ENCODE measurements at places on chromosomes 3 and 15. TPM values are rescaled to one million over a fixed set of nuclear protein-coding genes. Genes with fewer than 3 reads are reported as not detected.

AADAC gene
- not detected for total RNA-seq

TM4SF1 gene
- total RNA-seq, result not detected

SNAPC5 gene
- 26.2 TPM for total RNA-seq

ACP3 gene
- total RNA-seq, result not detected

XYLB gene
- 2.1 TPM for total RNA-seq

CXCR6 gene
- total RNA-seq, result not detected

GPR149 gene
- total RNA-seq, result not detected

EFCAB12 gene
- total RNA-seq, result 0.13 TPM

TRIM71 gene
- 106 TPM for total RNA-seq

TGM5 gene
- not detected for total RNA-seq

C3orf80 gene
- not detected for total RNA-seq

GABRA5 gene
- total RNA-seq, result 4.4 TPM

DLG1 gene
- total RNA-seq, result 108 TPM

TMEM207 gene
- total RNA-seq, result not detected

CLRN1 gene
- total RNA-seq, result not detected

SEMA3G gene
- total RNA-seq, result 3.4 TPM

CHRD gene
- 6.8 TPM for total RNA-seq

CTXN2 gene
- 0.60 TPM for total RNA-seq

THRB gene
- 1.1 TPM for total RNA-seq

GOLGA8S gene
- total RNA-seq, result not detected

EAF1 gene
- total RNA-seq, result 34.2 TPM

ROPN1 gene
- total RNA-seq, result not detected

TNNC1 gene
- 0.67 TPM for total RNA-seq

LRRN1 gene
- 57.9 TPM for total RNA-seq

Data from neural progenitor cell (in vitro differentiated cells).